ENCODE measurements at places on chromosomes 12 and 14. TPM values are rescaled to one million over a fixed set of nuclear protein-coding genes. Genes with fewer than 3 reads are reported as not detected.

GRCh38 chr12:105667973-105668743, 337.7 kb downstream of the C12orf75 start:
- no peak for DNase-seq

GRCh38 chr12:103457471-103457870, 38.3 kb downstream of the C12orf42 start:
- DNase-seq, result no peak

- no peak for DNase-seq
Observed at GRCh38 chr14:85387181-85387580, 142.8 kb upstream of the FLRT2 start.

Gene PPP1R36
- total RNA-seq, result not detected

GRCh38 chr14:49997991-49998390, 105.1 kb downstream of the ARF6 start:
- no peak for DNase-seq

DNA sequence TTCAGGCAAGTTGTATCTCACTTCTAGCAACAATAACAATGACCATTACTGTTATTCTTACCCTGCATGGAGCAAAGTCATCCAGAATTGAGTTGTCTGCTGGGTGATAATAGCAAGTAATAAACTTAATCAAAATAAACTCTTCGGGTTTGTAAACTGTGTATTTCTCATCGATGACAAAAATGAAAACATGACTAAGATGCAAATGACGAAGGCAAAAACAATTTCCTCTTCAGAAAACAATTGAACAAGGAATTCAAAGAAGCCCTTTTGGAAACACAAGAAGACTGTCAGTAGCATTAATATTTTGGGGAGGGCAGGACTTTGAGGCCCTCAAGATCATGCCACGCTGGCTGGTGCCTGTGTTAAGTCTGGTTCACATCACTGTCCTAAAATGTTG, 232.0 kb downstream of the BTG1 start:
- no peak for DNase-seq

Gene CHMP4A
- 34.4 TPM for total RNA-seq

Gene ADAM21
- not detected for total RNA-seq

- peak; percentile 40 for DNase-seq
Observed at GRCh38 chr12:28958553-28959195, 190.4 kb upstream of the FAR2 start.

GRCh38 chr14:25032092-25032784, 17.7 kb downstream of the STXBP6 start:
- DNase-seq, result no peak

DNA sequence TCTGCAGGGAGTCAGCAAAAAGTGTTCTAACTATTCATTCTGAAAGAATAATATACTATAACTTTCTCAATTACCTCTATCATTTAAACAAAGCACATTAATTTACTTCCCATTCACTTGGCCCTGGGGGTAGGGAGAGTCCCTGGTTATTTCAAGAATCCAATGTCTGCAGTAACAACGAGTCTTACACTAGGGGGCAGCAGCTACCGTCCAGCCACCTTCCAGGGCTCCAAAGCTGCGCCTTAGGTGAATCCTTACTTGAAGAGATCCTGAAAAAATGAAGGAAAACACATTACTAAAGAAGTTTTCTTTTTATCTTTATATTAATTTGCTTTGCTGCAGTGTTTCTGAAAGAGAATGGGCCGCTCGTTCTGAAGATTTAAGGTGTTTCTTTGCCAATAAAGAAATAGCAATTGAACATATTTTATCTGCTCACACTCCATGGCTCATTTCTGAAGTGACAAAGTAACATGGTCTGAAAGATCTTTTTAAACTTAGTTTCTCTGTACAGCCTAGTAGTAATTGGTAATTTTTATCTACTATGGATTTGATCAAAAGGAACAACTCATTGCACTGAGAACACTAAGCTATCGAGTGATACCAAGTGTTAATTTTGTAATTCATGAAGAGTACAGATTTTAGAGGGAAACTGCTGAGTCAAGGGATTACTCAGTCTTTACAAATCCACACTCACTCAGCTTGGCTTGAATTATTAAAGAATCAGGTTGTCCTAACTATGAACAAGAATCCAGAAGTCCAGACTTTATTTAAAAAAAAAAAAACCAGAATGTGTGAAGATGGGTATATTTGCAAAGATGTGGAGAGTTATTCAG, 27.6 kb downstream of the BHLHE41 start:
- peak; percentile 90 for DNase-seq

DNA sequence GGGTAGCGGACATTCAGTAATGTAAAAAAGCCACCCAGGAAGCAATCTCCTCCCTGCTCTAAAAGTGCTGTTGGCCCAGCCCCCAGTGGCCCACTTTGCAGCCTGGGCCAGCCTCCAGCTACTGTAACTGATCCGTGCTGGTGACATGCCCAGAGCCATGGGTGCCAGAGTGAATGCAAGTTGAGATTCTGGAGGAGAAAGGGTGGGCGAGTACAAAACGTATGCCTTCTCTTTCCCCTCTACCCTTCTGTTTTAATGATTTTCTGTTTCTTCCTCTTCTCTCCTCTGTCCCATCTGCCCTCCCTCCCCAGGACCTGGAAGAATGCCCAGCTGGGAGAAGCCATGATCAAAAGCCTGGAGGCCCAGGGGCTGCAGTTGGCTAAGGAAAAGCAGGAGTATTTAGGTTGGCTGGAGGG, 16.9 kb downstream of the PLEKHD1 start:
- no peak for DNase-seq

- no peak for DNase-seq
Observed at GRCh38 chr12:2320841-2321240, 268.1 kb downstream of the CACNA1C start.

Gene B4GALNT1
- total RNA-seq, result not detected

Gene P2RX2
- not detected for total RNA-seq

- DNase-seq, result no peak
Observed at GRCh38 chr12:53604581-53604980, 21.6 kb downstream of the ATF7 start.

DNA sequence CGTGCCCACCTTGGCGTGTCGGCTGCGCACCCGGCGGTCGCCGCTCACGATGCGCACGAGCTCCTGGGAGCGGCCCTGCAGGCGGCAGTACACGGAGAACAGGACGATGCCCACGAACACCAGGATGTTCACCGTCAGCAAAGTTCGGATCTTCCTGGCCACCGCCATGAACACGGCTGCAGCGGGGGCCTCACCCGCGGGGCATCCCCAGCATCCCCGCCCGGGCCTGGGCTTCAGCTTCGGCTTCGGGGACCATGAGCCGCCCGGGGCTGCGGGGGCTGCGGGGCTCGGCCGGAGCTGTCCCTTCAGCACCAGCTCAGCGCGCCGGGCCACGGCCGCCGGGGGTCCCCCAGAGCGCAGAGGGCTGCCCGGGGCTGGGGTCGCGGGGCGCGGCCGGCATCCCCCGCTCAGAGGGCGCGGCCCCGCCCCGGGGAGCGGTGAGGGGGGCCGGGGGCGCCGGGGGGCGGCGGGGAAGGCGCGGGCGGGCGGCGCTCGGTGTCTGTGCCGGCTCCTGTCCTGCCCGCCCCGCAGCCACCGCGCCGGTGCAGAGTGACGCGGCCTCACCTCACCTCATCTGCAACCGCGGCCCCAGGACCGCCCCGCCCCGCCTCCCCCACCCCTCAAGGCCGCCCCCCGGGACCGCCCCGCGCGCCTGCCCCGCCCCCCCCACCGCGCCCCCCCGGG, at the start of gene GALNT9:
TSS of gene GALNT9 (minus strand) at position 554 of the 684 bp plus-strand sequence. CDS start at position 168, 386 bp downstream.
- peak; percentile 65 for DNase-seq

Gene PLEKHG3
- 25.8 TPM for total RNA-seq

Gene KRT7
- not detected for total RNA-seq

Gene C14orf132
- total RNA-seq, result 18.4 TPM

DNA sequence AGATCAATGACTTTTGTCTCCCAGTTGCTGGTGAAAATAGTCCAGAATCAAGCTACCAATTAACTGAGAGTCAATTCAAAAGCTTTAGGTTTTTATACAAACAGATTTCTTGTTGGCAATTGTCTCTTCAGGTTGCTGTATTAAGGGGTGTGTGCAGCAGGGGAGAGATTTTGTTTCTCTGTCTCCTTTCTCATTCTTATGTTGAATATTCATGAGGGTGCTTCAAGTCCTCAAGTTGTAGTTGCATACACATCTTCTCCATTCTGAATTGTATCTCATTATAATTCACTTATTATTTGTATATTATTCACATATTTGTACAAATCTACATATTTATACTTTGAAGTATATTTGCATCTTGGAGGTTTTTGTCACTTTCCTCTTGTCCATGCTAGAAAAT, 126.7 kb upstream of the PTPRQ start:
- DNase-seq, result no peak

- DNase-seq, result no peak
Observed at GRCh38 chr14:51056421-51056820, 38.5 kb downstream of the TRIM9 start.

DNA sequence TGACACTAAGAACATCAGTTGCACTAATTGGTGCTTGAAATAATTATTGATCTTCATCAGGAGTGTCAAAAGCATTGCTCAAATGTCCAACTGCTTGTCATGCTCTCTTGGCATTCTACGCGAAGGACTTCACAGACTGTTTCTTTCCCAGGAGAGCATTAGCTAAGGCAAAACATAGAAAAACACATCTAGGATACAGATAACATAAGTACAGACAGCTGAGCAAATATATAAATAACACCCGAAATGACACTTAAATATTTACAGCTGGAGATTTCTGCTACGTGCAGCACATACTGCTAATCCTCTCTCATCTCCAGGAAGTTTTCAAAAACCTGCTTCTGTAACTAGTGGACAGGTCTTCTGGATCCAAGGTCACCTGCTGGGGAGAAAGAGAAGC, 120.0 kb upstream of the PRMT8 start:
- DNase-seq, result no peak

- DNase-seq, result peak; percentile 70
Observed at GRCh38 chr12:119679081-119679480, 11.1 kb downstream of the PRKAB1 start.

GRCh38 chr12:115185506-115185905, 501.5 kb upstream of the TBX3 start:
- no peak for DNase-seq

GRCh38 chr14:97021001-97021400, 223.8 kb downstream of the VRK1 start:
- no peak for DNase-seq

GRCh38 chr12:97800561-97800960, 338.0 kb downstream of the RMST start:
- DNase-seq, result no peak

Gene SLC25A47
- not detected for total RNA-seq

DNA sequence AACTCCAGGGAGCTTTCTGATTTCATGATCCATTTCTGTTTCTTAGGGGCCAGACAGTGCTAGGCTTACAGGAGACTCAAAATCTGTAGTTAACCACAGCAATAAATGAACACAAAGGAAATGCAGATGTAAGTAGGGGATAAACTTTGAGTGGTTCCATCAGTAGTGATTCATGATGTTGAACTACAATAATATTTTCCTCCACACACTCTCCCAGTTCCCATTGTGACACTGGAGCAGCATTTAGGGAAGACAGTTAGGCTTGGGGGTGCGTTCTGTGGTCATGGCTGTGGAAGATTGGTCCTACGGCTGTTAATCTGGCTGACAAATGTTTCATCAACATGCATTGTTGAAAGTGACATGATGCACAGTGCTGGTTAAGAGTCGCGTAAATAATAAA, 66.9 kb downstream of the HMGA2 start:
- DNase-seq, result no peak

GRCh38 chr12:64325055-64325454, 65.5 kb downstream of the C12orf56 start:
- no peak for DNase-seq

- DNase-seq, result no peak
Observed at GRCh38 chr12:12628013-12628412, 16.3 kb downstream of the CREBL2 start.

DNA sequence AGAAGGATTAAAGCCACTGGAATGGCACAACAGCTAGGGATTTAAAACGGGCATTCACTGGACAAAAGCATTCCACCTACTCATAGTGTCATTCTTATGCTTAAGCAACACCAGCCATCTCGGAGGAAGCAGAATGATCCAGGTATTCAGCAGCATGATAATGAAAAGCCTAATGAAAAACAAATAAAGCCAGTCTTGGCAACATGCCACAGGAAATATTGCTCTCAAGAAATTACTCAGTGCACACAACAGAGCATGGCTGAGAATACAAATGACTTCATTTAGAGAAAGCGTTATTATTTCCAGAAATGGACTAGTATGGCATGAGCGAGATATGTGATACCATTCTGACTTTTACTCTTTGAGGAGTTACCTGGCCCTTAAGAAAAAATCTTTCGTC, 442.2 kb downstream of the APAF1 start:
- DNase-seq, result no peak

Gene BMAL2
- 22.5 TPM for total RNA-seq

Gene RDH5
- 9.9 TPM for total RNA-seq

- DNase-seq, result no peak
Observed at GRCh38 chr12:89828575-89828974, 119.9 kb upstream of the ATP2B1 start.

All from stomach (tissue), 19 donors.